Fibroblast of lung (primary cell): ENCODE measurements at places on chromosomes 2 and 18. TPM values are rescaled to one million over a fixed set of nuclear protein-coding genes. Genes with fewer than 3 reads are reported as not detected.

SKOR2 gene
- total RNA-seq = not detected in 2 replicates

C2orf80 gene
- total RNA-seq = not detected in 2 replicates

RESP18 gene
- not detected in 2 replicates for total RNA-seq

HRH4 gene
- under 0.01 TPM in 2 replicates for total RNA-seq

RAD51AP2 gene
- under 0.01 and 0.17 TPM in 2 replicates for total RNA-seq
